ENCODE measurements at places on chromosomes 2 and 18.

DNA sequence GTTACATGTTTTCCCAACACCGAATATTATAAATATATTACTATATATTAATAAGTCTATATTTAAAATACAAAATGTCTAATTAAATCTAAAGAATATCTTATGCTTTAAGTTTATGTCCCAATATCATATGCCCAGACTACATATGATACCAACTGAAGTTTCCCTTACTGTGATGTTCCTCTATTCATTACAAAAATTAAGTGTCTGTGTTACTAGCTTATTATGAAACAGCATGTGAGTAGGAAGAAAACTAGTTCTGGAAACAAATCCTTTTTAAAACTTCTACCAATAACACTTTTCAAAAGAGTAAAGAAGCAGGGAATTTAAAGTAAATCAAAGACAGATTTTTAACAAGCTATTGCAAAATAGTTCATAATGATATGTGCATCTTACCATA is 17.8 kb downstream of the HNRNPLL start:
- DNase-seq: no peak

- DNase-seq: no peak
Measured at GRCh38 chr2:225056330-225057073, 14.2 kb upstream of the DOCK10 start.

DNA sequence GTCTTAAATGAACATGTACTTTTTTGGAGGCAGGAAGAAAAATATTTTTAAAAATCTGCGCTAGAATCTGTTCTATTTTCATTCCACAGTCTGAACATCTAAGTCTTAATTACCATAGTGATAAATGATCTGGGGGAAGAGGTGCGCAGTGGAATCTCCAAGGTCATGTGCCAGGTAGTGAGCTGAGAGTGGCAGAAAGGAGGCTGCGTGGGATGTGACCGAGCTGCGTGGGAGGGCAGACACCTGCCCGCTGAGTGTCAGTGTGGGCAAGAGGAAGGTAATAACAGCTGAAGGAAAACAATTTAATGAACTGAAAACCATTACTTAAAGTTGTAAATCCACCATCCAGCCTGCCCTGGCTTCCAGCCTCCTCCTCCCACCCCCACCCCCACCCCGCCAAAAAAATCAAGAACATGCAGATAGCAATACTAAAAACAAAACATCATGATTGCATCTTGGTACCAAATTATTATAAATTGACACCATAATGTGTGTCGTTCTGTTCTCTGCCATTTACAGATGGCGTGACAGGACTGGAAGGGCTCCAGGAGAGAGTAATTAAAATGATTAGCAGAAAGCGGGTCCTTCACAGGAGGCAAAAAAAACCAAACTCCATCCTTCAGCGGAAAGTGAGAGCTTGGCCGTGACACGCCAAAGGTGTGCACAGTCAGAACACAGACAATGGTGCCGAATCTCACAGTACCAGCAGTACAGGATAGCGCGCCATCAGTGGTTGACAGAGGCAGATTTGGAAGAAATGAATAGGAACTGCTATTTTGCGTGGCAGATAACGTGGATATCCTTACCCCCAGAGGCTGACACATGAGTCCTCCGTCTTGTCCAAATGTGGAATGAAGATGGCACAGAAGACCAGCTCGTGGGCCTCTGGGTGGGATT is 11.4 kb upstream of the DTNB start:
- no peak for DNase-seq

DNA sequence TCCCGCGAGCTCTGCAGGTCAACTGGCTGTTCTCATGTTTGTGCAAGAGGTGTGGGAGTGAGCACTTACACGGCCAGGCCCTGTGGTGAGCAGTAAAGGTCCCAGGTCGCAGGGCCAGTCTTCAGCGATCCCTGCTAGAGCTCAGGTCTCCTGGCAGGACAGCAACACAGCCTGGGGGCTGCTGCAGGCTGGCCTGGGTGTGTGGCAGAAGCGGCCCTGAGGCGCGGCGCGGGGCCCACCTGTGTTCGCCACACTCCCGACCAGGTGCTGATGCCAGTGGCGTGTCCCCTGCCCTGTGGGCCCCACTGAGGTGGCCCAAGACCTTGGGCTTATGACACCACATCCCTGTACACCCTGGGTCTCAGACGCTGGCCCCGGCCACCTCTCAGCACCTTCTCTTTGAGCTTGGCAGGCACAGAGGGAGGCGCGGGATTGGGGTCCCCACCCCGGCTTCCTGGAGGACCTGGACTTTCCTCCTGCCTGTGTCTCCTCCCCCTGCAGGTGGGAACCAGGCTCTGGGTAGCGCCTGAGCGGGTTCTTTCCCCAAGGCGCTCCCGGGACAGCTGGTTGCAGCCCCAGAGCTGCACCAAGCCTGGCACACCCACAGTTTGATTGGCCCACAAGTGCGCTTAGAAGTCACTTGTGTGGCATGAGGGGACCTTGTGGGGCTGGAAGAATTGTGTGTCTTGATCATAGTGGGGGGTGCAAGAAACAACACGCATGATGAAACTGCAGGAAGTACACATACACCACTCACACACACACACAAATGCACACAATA is 59.2 kb downstream of the TWIST2 start:
- DNase-seq: no peak

DNA sequence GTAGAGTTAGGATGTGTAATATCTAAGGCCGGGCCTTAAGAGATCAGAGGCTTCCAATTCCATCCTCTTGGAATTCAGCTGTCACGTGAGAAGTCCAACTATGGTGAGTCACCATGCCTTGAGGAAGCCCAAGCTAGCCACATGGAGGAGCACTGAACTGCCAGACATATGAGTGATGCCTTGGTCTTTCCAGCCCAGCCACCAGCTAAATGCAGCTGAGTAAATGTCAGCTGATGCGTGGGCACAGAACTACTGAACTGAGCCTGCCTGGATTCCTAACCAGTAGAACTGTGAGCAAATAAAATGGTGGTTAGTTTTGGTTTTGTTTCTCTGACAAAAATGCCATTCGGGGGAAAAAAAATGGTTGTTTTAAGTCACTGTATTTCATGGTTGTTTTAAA is 153.7 kb upstream of the SERTAD2 start:
- DNase-seq: peak; percentile 91

DNA sequence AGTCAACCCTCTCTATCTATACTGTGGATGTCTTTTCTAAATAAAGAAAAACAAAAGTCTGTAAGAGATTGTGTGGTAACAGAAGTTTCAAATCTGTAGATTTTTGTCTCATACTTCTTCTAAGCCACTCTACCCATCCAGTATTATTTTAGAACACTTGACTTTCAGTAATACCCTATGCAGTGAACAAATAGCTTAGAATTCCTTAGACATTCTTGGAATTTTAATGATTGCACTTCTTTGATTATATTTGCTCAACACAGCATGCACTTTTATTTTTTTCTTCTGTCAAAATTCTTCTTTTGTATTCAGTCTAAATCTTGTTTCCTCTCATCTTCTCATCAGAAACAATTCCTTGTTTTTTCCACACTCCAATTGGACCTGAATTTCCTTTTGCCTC is 1080.2 kb downstream of the SUCLG1 start:
- no peak for DNase-seq

- DNase-seq: no peak
Measured at GRCh38 chr2:218811382-218811781, 20.2 kb downstream of the PRKAG3 start.

- peak; percentile 23 for DNase-seq
Measured at GRCh38 chr2:187580462-187581124, 26.4 kb upstream of the TFPI start.

- no peak for DNase-seq
Measured at GRCh38 chr2:43276266-43276941, 50.0 kb upstream of the ZFP36L2 start.

DNA sequence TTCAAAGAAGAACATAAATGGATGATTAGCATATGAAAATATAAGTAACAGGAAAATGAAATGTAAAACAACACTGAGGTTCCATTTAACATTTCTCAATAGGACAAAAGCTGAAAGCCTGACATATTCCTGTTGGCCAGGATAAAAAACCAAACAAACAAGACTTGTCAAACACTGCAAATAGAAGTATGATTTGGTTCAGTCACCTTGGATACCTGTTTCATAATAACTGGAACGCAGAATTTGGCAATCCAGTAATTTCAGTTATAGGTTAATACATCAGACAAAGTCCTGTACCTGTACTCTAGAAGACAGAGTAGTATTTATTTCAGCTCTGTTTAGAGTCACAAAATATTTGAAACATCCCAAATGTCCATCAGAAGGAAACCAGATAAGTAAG is 16.5 kb upstream of the EVA1A start:
- no peak for DNase-seq

DNA sequence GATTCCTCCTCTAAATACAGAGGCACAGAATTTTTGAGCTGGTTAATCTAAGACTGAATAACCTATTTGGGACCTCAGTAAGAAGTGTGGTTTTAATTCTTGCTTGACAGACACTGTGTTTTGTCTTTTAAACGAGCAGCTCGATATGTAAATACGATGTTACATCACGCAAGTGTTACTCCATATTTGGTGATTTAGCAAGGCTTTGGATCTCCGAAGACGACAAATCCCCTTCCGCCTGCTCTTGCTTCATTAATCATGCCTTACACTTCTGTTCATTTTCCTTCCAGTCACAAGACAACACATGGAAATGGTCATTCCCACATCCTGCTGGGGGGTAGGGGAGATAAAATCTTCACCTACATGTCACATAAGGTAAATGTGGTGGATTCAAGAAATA is 9.4 kb downstream of the BCL11A start:
- DNase-seq: no peak

DNA sequence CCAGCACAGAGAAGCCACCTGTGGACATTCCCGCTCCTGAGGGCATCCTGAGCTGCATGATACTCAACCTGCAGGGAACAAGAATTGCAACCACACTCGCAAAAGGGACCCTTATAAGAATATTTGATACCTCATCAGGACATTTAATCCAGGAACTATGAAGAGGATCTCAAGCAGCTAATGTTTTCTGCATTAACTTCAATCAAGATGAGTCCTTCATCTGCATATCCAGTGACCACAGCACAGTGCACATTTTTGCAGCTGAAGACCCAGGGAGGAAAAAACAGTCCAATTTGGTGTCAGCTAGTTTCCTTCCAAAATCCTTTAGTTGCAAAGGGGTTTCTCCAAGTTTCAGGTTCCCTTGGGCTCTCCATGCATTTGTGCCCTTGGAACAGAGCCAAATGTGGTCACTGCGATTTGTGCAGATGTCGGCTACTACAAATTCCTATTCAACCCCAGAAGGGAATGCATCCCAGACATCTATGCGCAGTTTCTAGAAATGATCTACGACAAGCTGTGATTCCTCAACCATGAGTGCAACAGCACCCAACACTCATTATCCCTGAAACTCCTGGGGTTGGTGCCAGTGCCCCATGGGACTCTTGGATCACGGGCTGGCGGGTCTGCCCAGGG is 23.3 kb upstream of the FHOD3 start:
- DNase-seq: no peak

- DNase-seq: no peak
Measured at GRCh38 chr2:1874101-1874865, 130.0 kb upstream of the PXDN start.

DNA sequence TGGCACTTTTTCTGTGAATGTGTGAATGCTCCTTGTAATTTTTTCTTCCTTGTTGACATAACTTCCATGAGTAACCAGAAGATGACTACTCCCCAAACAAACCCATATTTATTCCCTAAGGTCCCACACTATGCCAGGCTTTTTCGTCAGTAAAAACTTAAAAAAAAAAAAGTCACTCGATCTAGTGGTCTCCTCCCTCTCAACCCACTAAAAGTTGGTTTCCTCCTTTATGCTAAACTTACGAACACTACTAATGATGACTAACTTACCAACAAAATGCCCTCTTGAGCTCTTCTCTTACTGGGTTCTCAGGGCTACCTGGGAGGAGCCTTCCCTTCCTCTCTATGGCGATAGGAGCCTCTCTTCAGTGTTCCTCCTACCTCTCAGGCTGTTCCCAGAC is 18.2 kb downstream of the ACVR1 start:
- no peak for DNase-seq

DNA sequence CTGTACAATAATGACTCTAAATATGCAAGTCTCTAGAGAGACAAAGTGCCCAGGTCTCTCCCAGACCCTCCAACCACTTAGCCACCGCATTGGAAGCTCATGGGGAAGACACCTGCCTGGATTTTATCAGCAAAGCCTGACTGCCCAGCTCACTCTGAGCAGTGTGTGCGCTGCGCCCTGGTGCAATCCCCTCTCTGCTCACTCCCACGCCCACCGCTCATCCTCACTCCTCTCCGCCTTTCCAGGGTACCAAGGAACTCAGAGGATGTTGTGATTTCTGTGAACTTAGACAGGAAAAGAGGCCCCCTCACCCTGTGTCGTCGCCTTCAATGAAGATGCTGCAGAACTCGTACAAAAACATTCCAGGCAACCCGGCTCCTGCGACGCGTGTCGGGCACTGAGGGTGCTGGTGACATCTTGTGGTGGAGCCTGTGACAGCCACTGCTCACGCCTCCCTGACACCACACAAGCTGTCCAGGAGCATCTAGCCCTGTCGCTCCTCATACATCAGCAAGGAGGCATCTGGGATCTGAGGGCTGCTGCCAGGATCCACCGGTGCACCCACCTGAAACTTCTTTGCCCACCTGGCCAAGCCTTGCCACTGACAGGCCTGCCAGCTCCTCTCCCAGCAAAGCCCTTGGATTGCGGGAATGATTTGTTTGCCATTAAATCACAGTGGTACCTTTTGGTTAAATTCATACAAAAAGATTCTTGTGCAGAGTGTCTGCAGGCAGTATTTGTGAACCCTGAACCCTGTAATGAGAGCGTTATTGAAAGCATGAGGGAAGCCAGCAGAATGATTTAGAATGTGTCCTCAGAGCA is 220.4 kb downstream of the ZNF516 start:
- peak; percentile 9 for DNase-seq

GRCh38 chr2:159035790-159036411 is 67.5 kb downstream of the TANC1 start:
- DNase-seq: peak; percentile 88

GRCh38 chr2:4427083-4427482 is 723.7 kb downstream of the DCDC2C start:
- DNase-seq: no peak

DNA sequence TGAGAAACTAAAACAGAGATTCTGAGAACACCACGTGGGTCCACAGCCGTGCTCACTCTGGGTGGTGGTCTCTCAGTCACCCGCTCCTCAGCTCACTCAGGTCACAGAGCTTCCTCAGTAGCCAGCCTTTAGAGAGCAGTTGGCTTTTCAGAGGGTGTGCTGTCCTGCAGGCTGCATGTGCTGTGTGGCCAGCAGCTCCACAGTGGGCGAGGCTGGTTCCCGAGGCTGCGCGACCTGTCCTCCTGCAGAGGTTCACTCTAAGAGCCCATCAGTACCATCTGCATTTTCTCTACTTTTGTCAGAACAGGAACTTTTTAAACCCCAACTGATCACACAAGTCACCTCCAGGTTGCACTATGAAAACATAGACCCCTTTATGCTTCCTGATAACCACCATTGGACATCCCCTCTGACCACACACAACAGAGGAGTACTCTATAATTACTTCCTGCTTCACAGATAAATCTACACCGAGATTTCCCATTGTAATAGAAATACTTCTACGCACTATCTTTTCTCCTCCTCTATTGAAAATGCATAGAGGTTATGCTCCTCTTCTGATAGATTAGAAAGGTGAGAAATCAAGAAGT is 93.1 kb downstream of the GYPC start:
- DNase-seq: no peak

- peak; percentile 94 for DNase-seq
Measured at GRCh38 chr2:88329815-88330603, 122.5 kb downstream of the FOXI3 start.
